ENCODE measurements at places on chromosomes 1 and 21. TPM values are rescaled to one million over a fixed set of nuclear protein-coding genes. Genes with fewer than 3 reads are reported as not detected.

Gene PRRX1
- total RNA-seq, result 34.6 TPM

Gene GPR157
- 2.2 TPM for total RNA-seq

Gene ALX3
- not detected for total RNA-seq

Gene CCDC185
- not detected for total RNA-seq
